Ureter (tissue), 1 donor: ENCODE measurements at places on chromosomes 5 and 9. TPM values are rescaled to one million over a fixed set of nuclear protein-coding genes. Genes with fewer than 3 reads are reported as not detected.

The UBE2QL1 gene
- total RNA-seq, result 0.49 TPM

The PCDHA7 gene
- 1.1 TPM for total RNA-seq

The KCNV2 gene
- not detected for total RNA-seq

The UAP1L1 gene
- 12.7 TPM for total RNA-seq

The SYK gene
- 52.9 TPM for total RNA-seq

The NME5 gene
- total RNA-seq, result 11.1 TPM

The SPATA31E1 gene
- total RNA-seq, result not detected

The PAEP gene
- total RNA-seq, result not detected

The PCDHB12 gene
- total RNA-seq, result 2.8 TPM

The CDKN2A gene
- 1.7 TPM for total RNA-seq

The PDCD1LG2 gene
- total RNA-seq, result 1.7 TPM

The CTNNA1 gene
- 379 TPM for total RNA-seq

The SLC1A3 gene
- total RNA-seq, result 33.4 TPM

The ZFP62 gene
- 44.8 TPM for total RNA-seq

The MYORG gene
- 8.1 TPM for total RNA-seq

The SLC34A3 gene
- not detected for total RNA-seq

The TLE1 gene
- total RNA-seq, result 74.0 TPM

The ENTPD2 gene
- 1.3 TPM for total RNA-seq

The LCN15 gene
- total RNA-seq, result not detected

The UBE2B gene
- 63.3 TPM for total RNA-seq

The SPINK7 gene
- total RNA-seq, result not detected

The ELOVL7 gene
- 16.7 TPM for total RNA-seq

The ARL14EPL gene
- not detected for total RNA-seq

The NIPBL gene
- total RNA-seq, result 92.7 TPM

The SLC25A2 gene
- 1.3 TPM for total RNA-seq

The CCNI2 gene
- total RNA-seq, result 5.8 TPM

The ADRA1B gene
- 0.23 TPM for total RNA-seq

The HMMR gene
- total RNA-seq, result 0.31 TPM

The FIBCD1 gene
- not detected for total RNA-seq

The PITX1 gene
- 20.6 TPM for total RNA-seq

The CD74 gene
- 1,068 TPM for total RNA-seq

The SPINK5 gene
- 3.2 TPM for total RNA-seq

The CAMK4 gene
- total RNA-seq, result 3.0 TPM

The RUSC2 gene
- 29.8 TPM for total RNA-seq
